ENCODE measurements at places on chromosomes 2 and 18.

- no peak for DNase-seq
Observed at GRCh38 chr2:170177950-170178781, at the start of gene MYO3B. Gene MYO3B, plus strand, starts transcription at chr2:170178147. Its CDS starts 141 bp downstream, at chr2:170178288.

GRCh38 chr2:64380853-64381527 lies 73.0 kb upstream of the LGALSL start:
- no peak for DNase-seq

DNA sequence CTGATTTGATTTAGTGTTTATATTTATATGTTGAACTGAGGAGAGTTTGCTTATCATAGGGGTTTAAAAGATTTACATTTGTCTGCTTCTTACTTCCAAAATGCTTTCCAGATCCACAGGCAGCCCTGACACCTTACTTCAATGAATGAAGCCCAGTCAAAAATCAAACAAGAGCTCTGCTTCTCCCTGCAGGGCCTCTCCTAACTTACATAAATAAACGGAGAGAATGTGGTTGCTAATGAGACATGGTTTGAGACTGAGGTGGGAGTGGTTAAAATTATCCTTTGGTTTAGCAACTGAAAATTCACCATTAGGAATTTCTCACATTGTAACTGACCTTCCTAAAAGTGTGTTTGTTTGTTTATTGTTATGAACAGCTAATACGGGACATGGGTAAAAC lies 612.3 kb upstream of the FANCL start:
- no peak for DNase-seq

GRCh38 chr2:226155093-226155875 lies 644.3 kb downstream of the IRS1 start:
- DNase-seq = peak; percentile 23

GRCh38 chr18:10119991-10120390 lies 206.2 kb downstream of the VAPA start:
- no peak for DNase-seq
